ENCODE measurements at places on chromosomes 7 and 10.
A peak's percentile ranks its signal among the peaks of the same experiment; 100 is the strongest.

DNA sequence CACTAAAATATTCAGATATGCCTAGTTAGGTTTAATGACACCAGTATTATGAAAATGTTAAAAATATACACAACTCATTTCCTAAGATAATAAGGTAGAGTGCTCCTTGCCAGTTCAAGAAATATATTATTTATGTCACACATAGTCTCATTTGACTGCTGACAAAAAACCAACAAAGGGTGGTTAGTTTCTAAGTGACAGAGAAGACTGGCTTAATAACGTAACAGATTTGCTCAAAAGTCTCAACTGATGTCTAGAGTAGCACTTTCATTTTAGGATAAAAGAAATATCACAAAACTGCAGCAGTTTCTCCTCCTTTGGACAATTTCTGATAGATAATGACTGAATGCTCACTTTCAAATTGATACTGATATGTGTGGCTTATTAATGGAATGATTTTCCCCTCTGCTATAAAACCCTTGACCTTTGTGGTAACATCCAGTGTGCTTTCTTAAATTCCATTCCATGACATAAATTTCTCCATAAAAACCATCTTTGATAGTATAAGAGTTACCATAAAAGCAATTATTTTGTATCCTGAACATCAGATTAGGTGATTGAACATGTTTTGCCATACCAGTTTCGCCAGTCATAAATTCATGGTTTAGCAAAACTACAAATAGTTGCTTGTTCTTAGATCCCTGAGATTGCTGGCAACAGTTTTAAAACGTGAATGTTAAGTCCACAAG, 94.2 kb downstream of the NRBF2 start:
- no peak for DNase-seq

DNA sequence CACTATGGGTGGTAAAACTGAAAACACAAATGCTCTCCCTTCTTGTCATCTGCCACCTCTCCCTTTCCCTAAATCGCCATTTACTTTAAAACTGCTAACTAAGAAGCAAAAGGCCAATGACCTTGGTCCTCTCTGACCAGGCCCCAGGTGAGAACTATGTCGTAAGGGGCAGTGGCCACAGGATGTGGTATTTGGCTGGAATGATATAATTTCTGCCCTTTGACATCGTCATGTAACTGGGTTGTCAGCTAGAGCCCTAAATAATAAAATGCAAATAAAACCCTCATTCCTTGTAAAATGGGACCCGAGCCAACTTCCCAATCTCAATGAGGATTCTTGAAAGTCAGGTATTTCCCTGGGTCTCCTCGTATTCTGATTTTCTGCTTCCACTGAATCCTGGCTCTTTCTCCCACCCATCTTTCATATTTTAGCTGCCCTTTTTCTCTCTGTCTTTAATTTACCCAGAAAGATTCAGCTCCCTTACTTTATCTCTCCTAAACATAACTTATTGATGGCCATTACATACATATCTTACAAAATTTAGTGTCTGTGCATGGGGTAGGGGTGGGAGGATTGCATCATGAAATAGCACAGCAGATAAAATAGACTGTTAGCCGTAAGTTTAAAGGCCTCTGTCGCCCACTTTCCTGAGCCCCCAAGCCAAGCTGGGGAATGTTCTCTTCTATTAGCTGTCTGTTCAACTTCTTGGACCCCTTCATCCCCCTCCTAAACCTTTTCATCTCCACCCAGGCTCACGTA, 3.2 kb upstream of the EEPD1 start:
- DNase-seq: no peak

- no peak for DNase-seq
These were observed 2.9 kb downstream of the C1QL3 start for GRCh38 chr10:16518822-16519221.

DNA sequence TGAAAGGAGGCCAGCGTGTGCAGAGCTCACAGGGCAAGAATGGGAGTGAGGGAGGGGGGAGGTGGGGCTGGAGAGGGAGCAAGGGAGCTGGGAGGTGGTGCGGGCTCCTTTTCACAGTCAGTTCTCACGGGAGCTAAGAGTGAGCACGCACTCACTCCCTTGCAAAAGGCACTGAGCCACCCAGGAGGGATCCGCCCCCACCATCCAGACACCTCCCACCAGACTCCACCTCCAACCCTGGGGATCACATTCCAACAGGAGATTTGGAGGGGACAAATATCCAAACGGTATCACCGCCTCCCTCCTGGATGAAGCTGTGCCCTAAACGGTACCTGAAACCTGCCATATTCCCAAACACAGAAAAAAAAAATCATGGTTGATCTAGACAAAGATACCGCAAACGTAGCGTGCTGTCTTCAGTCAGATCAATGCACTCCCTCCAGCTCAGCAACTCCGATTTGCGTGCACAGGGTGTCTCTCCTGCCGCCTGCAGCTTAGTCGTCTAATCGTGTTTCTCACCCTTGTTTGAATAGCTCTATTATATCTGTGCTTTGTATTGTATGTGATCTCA, 20.3 kb upstream of the PRKAG2 start:
- peak; percentile 11 for DNase-seq

DNA sequence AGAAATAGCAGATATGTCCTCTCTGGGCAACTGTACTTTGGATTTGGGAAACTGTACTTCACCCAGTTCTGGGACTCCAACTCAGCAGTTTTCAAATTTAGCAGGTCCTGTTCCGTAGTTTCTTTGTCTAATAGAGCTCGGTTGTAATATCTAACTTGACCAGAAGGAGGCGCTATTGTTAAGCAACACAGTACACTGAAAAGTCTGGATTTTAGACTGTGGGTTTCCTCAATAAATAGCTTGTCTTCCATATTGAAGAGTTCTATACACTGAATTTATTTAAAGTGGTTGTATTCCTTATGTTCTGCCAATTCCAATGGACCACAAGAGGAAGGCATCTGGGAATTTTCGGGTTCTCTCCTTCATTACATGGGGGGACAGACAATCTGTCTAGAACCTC, 39.8 kb downstream of the ELFN1 start:
- no peak for DNase-seq

DNA sequence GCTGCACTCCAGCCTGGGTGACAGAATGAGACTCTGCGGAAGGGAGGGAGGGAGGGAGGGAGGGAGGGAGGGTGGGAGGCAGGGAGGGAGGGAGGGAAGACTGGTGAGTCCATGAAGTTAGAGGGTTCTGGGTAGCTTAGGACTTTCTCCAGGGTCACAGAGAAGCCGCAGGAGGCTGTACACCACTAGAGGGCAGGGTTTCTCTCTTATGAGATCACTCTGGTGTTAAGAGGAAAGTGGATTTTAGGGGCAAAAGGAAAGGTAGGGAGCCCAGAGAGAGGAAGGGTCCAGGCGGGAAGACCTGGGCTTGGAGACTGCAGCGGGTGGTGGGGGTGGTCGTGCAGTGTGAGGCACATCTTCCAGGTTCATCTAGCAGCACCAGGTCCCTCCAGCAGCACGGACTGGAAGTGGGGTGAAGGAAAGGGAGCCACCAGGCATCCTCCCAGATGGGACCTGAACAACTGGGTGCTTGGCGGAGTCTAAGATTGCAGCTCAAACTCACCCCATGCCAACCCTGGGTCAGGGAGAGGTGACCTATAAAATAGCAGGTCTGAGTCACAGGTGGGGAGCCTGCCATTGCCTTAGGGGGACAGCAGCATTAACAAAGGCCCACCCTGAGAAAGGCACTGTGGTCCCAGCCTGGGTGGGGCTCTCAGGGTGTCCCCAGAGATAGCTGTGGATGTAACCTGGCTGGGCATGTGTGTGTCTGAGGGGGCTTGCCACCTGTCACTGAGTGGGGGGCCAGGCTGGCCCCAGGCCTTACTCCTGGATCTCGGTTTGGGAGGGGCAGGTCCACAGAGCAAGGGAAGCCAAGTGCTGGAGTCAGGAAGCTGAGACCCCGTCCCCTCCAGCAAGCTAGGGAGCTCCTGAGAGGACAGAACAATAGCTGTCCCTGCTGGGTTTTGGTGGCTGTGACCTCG, 48.5 kb upstream of the SLC29A3 start:
- peak; percentile 31 for DNase-seq

DNA sequence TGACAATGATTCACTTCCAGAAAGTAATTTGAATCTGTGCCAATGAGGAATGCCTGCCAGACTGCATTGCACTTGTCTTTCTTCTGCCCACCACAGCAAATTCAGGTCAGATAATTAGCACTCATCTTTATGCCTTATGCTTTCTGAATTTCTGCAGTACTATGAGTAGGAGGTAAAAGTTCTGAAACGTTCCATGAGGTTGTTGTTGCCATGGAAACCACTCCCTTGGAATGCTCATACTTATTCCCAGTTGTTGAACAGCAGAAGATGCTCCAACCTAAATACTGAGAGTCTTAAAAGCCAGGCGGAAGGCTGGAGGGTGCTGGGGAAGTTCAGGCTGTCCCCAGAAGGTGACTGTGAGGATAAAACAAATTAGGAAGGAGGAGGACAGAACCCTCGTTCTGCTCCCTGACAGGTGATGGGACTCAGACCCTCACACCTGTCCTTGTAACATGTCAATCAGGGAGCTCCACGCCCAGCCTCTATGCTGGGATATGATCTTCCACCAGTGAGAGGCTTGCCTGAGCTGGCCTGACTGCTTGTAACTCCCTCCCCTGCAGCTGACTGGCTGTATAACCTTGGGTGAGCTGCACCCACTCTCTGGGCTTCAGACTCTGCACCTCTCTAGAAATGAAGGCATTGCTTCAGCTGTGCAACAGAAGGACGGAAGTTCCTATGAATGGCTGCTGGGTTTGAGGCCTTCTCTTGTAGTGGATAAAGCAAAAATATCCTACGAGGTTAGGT, 554.3 kb upstream of the MGMT start:
- DNase-seq: no peak

- peak; percentile 20 for DNase-seq
These were observed 81.8 kb downstream of the NT5C2 start for GRCh38 chr10:103111031-103111917.

- peak; percentile 74 for DNase-seq
These were observed 287.8 kb upstream of the CDC14C start for GRCh38 chr7:48636391-48637015.

GRCh38 chr7:150911590-150912267, 59.4 kb downstream of the AOC1 start:
- no peak for DNase-seq

DNA sequence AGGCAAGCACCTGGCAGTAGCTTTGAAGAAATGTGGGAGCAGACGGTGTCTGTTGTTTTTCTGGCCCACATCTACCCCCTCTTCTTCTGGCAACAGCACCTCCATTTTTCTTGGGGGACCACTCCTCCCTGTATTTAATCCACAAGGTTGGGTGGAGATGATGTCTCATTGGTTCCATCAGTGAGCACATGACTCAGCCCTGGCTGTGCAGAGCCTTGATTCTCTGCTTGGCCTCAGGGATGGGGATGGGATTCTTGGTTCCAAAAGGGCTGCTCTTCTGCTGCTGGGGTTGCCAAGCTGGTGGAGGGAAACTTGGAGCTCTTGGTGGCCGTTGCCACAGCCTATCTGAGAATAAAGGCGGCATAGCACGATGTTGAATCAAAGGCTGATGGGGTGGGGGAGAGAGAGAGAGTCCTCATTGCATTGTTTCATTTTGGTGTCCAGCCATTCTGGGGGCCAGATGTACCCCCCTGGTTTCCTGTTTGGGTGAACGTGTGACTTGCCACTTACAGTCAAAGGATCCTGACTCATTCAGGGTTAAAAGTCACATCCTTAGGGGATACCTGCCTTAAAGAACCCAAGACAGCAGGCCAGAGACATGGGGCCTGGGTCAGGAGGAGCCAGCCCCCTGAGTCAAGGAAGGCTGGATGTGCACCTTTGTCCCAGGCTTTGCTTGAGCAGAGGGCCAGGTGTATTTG, 25.9 kb downstream of the GRK5 start:
- DNase-seq: no peak

- no peak for DNase-seq
These were observed 515.6 kb downstream of the CALN1 start for GRCh38 chr7:71896535-71896934.

DNA sequence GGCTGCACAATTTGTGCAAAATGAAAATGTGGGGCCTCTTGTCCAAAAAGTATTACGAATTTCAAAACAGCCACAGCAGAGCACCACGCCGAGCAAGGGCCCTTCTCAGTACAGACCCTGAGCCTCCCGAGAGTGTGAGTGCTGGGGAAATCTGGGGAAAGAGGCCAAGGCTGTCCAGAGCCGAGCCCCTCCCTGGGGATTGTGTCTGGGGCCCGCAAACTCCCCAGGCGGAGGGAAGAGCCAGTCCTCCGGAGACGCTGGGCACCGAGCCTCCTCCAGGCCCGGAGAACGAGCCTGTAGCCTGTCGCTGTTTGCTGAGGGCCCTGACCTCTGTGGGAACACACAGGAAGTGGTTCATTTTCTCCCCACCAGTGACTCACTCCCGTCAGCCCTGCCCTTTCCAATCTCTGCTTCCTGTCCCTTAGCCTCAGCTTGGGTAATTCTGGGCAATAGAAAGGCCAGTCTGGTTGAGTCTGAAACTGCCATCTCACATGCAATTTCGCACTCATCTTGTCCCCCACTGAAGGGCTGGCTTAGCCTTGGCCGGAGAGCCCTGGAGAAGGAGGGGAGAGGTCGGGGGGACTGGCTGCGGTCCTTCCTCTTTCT, 19.5 kb upstream of the GNA12 start:
- peak; percentile 92 for DNase-seq

- no peak for DNase-seq
These were observed 63.5 kb downstream of the PAX2 start for GRCh38 chr10:100808876-100809275.

DNA sequence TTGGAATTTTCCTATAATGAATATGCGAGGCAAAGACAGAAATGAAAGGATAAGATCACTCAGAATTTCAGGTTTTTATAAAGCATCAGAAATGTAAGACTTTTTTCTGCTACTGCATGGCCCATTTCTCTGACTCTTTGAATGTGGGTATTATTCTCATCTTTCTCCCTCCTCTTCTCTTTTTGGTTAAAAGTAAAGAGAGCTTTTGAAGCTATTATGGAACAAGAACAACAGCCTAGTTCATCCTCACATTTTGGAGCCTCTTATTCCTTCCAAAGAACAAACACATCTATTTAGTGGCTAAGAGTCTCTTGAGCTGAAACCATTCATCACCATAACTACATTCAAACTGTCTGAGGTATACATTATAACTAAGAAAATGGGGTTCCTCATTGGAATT, 19.4 kb upstream of the ATRNL1 start:
- no peak for DNase-seq

GRCh38 chr7:24851786-24852185, 94.5 kb upstream of the GSDME start:
- peak; percentile 40 for DNase-seq

DNA sequence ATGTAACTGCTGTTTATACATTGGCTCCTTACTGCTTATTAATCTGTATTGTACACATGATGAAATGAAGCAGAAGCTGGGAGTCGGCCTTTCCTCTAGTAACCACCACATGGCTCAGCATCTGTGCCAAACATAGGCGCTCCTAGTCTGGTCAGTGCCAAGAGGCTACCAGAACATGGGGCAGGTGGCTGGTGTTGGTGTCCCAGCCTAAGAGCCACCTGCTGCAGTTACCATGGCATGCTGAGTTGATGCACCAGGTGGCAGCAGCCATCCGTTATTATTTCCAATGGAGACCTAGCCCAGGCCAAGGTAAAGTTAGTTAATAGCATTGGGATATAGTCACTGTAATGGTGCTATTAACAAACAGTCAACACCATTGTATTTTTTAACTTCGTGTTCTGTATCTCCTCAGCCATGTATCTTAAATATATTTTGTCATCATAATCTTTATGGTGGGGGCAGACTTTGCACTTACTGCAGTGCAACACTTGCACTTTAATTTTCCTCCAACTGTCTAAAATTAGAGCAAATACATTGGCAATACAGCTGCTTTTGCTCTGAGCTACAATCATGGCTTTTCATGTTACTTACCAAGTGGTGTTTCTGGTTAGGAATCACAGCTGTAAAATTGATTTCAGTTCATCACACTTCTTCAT, 33.1 kb downstream of the HBP1 start:
- peak; percentile 37 for DNase-seq

- no peak for DNase-seq
These were observed 17.0 kb downstream of the TMEM236 start for GRCh38 chr10:17768957-17769356.
